ENCODE measurements at places on chromosomes 11 and 22.

DNA sequence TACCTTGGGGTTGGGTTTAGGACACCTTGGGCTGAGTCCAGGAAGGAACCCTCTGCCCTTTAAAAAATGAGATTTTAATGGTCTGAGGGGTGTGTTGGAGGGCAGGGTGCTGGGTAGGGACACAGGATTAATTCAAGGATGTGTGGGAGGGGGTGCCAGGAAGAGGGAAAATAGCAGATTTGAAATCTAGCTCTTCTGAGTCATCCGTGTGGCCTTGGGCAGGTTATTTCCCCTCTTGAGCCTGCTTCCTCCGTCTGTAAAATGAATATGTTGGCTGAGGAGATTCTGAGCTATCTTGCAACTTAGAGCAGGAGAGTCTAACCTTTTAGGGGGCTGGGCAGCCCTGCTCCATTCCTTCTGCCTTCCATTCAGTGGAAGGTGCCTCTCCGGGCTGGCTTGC lies 3.0 kb downstream of the TSPAN18 start:
- no peak for DNase-seq

- DNase-seq, result no peak
These were observed 50.0 kb downstream of the BID start for GRCh38 chr22:17724241-17724640.

DNA sequence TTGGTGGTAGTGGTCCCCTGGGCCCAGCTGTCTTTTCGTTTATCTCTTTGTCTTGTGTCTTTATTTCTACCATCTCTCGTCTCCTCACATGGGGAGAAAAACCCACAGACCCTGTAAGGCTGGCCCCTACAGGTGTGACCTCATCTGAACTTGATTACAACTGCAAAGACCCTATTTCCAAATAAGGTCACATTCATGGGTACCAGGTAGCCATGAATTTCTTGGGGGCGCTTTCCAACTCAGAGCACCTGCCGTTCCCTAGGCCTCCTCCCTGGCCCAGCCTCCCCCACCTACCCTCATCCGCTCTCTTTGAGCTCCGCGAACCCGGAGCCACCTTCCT lies 14.0 kb upstream of the RRP7A start:
- no peak for DNase-seq

- DNase-seq, result no peak
These were observed 46.2 kb upstream of the YWHAH start for GRCh38 chr22:31897842-31898805.

DNA sequence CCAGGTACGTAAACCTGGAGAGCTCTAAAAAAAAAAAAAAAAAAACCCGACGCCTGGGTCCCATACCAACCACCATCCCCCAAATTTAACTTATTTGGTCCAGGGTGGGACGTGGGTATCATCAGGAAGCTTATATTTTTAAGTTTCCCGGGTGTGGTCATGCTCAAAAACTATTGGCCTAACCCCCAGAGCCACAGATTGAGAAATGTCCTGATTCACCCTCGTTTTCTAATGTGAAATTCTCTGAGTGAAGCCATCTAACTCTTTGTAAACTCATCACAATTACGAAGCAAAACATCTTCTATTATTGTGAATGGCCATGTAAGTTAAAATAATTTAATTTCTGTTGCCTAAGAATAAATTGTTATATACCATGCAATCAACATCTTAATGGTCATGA lies 29.6 kb downstream of the PAK1 start:
- no peak for DNase-seq

GRCh38 chr11:2559527-2560311 lies 114.9 kb downstream of the KCNQ1 start:
- DNase-seq, result no peak

GRCh38 chr11:119108857-119109221 lies 1.7 kb downstream of the C2CD2L start:
- no peak for DNase-seq

- DNase-seq, result no peak
These were observed 20.3 kb upstream of the TENM4 start for GRCh38 chr11:79461144-79461543.

GRCh38 chr11:119727523-119728151 lies 1.4 kb downstream of the NECTIN1 start:
- DNase-seq, result no peak

DNA sequence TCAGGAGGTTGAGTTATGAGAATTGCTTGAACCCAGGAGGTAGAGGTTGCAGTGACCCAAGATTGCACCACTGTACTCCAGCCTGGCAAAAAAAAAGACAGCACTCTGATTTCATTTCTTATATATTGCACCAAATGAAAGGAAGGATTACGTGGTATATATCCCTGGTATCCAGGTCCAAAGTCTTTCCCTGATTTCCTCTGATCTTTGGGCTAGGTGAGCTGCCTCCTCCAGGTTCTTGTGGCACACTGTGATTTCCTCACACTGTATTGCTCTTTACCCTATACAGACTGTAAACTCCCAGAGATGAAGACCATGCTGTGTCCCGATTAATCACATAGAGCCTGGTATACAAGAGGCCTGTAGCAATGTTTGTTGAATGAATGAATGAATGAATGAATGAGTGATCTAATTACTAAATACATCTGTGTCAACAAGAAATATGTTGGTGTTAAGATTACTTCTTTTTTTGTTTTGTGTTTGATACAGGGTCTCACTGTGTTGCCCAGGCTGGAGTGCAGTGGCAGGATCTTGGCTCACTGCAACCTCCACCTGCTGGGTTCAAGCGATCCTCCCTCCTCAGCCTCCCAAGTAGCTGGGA lies 9.3 kb upstream of the POLD3 start:
- DNase-seq, result no peak

DNA sequence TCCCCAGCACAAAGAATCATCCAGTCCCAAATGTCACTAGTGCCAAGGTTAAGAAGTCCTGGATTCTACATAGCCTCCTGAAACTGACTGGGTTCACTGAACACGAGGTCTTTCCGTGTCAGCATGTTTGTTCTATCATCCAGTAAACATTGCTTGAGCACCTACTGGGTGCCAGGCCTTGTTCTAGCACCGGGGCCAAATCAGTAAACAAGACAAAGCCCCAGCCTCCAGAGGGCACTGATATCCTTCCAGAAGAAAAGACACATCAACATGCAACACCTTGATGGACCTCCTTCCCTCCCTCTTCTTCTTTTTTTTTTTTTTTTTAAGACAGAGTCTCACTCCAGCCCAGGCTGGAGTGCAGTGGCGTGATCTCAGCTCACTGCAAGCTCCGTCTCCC lies 26.9 kb downstream of the TPST2 start:
- DNase-seq, result no peak

GRCh38 chr11:60691661-60692060 lies 7.8 kb upstream of the MS4A8 start:
- no peak for DNase-seq

GRCh38 chr22:28715611-28716010 lies 26.0 kb downstream of the CHEK2 start:
- no peak for DNase-seq
